ENCODE measurements at places on chromosomes 5 and 9.

GRCh38 chr9:90105773-90106172 is 501.0 kb downstream of the GADD45G start:
- H3K27ac ChIP-seq: no peak overlapping the region
- H3K27me3 ChIP-seq: 0 out of 2 replicates have a peak, but pooled peaks cover 9% of the 10 kb centered on the region
- H3K36me3 ChIP-seq: no peaks in the 10 kb centered on the region
- peaks cover 7% of the 10 kb centered on the region for H3K4me1 ChIP-seq

DNA sequence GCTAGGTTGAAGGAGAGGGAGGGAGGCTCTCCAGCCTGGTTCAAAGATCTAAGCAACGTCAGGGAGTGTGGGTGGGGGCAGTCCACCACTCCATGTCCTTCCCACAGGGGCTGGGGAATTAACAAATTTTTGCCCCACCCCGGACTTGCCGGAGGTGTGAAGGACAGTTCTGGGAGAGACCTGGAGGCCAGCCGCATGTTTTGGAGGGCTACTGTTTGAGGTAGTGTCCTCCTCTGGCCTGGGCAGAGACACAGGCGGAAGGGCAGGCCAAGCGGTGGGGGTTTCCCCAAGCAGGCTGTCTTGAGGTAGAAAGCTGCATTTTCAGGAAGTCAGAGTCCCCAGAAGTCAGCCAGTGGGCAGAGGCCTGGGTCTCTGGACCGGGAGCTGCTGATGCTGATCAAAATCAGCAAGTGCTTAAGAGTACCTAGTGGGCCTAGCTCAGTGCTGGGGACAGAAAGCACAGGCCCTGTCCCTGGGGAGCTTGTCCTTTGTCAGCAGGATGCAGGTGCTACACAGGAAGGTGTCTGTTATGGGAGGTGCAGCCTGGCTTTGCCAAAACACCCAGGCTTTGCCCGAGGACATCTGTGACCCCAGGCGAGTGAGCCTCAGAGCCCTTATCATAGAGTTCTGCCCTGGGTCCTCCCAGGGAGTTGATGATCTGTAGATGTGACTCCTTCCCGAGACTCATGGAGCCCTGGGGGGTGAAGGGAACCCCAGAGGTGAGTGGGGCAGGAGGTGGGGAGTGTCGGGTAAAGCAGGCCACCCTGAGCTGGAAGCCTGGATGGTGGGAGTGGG is 18.5 kb downstream of the JADE2 start:
- H3K4me1 ChIP-seq: no peaks in the 10 kb centered on the region
- DNase-seq: no peak
- H3K27me3 ChIP-seq: no peaks in the 10 kb centered on the region
- H3K27ac ChIP-seq: no peak overlapping the region

DNA sequence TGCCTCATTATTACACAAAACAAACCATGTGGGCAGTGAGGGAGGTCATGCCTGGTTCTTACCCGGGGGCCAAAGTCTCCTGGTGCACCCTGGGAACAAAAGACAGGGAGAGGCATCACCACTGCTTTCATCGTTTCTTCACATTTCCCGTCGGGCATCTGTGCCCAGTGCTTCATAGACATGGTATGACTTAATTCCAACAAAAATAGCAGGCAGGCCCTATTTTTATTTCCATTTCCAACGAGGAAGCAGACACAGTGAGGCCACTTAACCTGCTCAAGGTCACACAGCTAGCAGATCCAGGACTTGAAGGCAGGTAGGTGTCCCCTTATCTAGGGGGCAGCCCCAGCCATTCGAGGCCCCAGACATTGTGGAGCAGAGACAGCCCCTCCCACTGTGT is 34.6 kb upstream of the PHYKPL start:
- no peaks in the 10 kb centered on the region for H3K27me3 ChIP-seq
- H3K36me3 ChIP-seq: no peaks in the 10 kb centered on the region
- no peaks in the 10 kb centered on the region for H3K4me1 ChIP-seq
- H3K4me3 ChIP-seq: no peak overlapping the region
- H3K27ac ChIP-seq: no peak overlapping the region

- H3K27ac ChIP-seq: no peak overlapping the region
- DNase-seq: no peak
- H3K4me1 ChIP-seq: peaks cover 9% of the 10 kb centered on the region
- H3K27me3 ChIP-seq: no peaks in the 10 kb centered on the region
- H3K36me3 ChIP-seq: no peaks in the 10 kb centered on the region
Observed at GRCh38 chr5:38783011-38783561, 62.7 kb upstream of the OSMR start.

DNA sequence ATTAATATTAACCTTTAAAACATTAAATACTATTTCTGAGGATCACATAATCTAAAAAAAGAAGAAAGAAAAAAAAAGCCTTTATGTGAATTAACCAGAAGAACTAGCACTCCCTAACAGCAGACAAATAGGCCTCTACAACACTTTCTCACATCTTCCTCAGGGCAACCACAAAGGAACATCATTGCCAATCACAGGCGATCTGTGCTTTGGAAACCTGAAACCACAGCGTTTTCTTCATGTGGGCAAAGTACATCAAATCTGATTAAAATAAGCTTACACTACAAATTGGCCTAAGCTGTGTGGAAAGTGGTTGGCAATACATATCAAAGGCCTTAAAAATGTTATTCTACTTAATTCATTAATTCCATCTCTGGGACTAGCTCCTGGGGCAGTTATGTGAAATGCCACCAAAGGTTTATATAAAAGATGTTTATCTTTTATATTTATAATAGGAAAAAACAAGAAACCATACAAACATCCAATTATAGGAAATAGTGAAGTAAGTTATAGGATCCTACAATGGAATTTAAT is 184.8 kb upstream of the TBCA start:
- DNase-seq: no peak
- no peaks in the 10 kb centered on the region for H3K36me3 ChIP-seq
- H3K4me3 ChIP-seq: no peak overlapping the region
- no peaks in the 10 kb centered on the region for H3K4me1 ChIP-seq

GRCh38 chr9:114674798-114675540 is 7.0 kb downstream of the TEX48 start:
- H3K27me3 ChIP-seq: no peaks in the 10 kb centered on the region
- H3K4me3 ChIP-seq: no peak overlapping the region
- no peak overlapping the region for H3K27ac ChIP-seq

- H3K36me3 ChIP-seq: no peaks in the 10 kb centered on the region
- no peak overlapping the region for H3K27ac ChIP-seq
- DNase-seq: no peak
- H3K27me3 ChIP-seq: no peaks in the 10 kb centered on the region
- H3K4me1 ChIP-seq: no peaks in the 10 kb centered on the region
- no peak overlapping the region for H3K4me3 ChIP-seq
Observed at GRCh38 chr5:100901821-100902341, 1.2 kb downstream of the ST8SIA4 start.

GRCh38 chr5:32805971-32806638 is 95.0 kb downstream of the NPR3 start:
- H3K4me1 ChIP-seq: no peaks in the 10 kb centered on the region
- no peak overlapping the region for H3K27ac ChIP-seq
- H3K4me3 ChIP-seq: no peak overlapping the region
- H3K36me3 ChIP-seq: no peaks in the 10 kb centered on the region

DNA sequence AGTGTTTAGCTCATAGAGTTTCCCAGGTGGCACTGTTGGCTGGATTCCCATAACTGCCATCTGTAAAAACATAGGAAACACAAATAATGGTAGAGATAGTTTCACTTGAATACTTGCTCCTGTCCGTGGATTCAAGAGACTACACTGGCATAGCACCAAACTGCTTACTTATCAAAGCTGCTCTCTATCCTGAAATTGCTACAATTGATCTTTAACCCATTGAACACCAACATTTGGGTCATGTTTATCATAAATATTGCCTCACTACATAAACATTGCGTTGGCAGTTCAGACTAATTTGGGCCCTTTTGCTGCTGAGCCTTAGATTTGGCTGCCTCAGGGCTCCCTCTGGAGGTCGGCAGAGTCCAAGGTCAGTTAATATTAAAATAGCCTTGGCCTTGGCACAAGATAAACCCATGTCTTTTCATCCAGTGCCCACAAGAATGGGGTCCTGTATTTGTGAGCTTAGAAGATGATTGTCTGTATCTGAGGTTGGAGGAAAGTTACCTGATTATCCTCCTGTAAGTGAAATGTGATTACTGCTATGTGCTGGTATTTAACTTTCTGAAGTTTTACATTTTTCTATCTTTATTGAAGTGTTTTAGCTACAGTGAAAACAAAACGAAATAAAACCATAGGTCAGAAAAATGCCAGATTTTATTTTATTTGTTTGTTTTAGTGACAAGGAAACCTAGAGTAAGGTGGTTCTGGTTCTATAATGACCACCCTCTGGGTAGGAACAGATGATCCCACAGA is 4.0 kb upstream of the RANBP3L start:
- H3K27ac ChIP-seq: no peak overlapping the region
- no peaks in the 10 kb centered on the region for H3K4me1 ChIP-seq
- H3K36me3 ChIP-seq: no peaks in the 10 kb centered on the region

DNA sequence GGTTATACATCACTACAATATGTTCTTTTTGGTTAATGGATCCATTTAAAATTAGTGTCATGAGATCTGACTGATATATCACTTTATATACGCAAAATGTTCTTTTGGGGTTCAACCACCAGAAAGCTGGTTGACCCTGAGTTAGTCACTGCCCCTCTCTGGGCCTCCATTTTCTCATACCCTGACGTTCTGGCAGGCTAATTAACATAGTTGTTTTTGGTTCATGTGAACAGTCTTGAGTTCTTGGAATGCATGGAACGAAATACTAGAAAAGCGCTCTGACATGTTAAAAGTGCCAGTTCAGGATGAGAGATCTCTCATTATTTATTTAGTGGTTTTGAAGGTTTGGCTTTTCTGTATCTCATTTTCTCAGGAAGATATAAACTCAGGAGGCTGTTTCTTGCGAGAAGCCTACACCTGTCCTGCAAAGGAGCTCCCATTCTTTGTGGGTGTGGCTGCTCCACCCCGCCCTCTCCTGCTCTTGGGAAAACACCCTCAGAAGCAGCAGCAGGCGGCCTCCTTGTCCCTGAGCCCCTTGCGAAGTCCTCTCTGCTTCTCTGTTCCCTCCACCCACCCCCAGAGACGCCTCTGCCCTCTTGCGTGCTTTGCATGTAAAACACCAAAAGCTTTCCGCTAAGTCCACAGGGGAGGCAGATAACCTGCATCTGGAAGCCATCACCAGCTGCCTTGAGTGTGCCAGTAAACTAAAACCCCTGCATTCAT is 302.4 kb upstream of the PANK3 start:
- peaks cover 57% of the 10 kb centered on the region for H3K27me3 ChIP-seq
- no peaks in the 10 kb centered on the region for H3K36me3 ChIP-seq
- no peaks in the 10 kb centered on the region for H3K4me1 ChIP-seq
- no peak overlapping the region for H3K27ac ChIP-seq
- DNase-seq: no peak

GRCh38 chr9:89254773-89255125 is 56.2 kb upstream of the CKS2 start:
- no peaks in the 10 kb centered on the region for H3K36me3 ChIP-seq
- no peaks in the 10 kb centered on the region for H3K4me1 ChIP-seq
- H3K27ac ChIP-seq: no peak overlapping the region
- no peak overlapping the region for H3K4me3 ChIP-seq
- no peaks in the 10 kb centered on the region for H3K27me3 ChIP-seq

GRCh38 chr5:180090769-180091546 is 19.4 kb upstream of the RNF130 start:
- H3K27ac ChIP-seq: no peak overlapping the region
- peaks cover 15% of the 10 kb centered on the region for H3K4me1 ChIP-seq
- H3K27me3 ChIP-seq: no peaks in the 10 kb centered on the region
- DNase-seq: peak; percentile 64
- peak overlapping the region; percentile 22 for H3K4me3 ChIP-seq
- no peaks in the 10 kb centered on the region for H3K36me3 ChIP-seq

- no peaks in the 10 kb centered on the region for H3K36me3 ChIP-seq
- no peak overlapping the region for H3K27ac ChIP-seq
- peaks cover 14% of the 10 kb centered on the region for H3K4me1 ChIP-seq
Observed at GRCh38 chr5:432201-432927, 10.6 kb upstream of the EXOC3 start.

DNA sequence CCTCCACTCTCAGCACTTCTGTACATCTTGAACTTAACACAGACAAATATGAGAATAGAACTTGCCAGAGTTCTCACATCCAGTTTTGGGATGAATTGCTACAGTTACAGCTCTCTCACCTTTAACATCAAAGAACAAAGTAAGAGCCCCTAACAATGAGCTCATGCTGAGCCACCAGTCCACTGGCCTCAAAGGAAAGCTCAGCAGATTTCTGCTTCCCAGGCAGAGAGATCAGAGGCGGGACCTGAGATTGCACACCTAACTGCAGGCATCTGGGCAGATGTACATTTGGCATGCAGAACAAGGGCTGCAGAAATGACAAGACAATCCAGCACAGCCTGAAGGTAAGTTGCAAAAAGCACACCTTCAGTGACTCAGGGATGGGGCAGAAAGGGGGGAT is 300.9 kb downstream of the MRPS30 start:
- H3K27ac ChIP-seq: no peak overlapping the region
- no peak for DNase-seq
- H3K4me1 ChIP-seq: peaks cover 4% of the 10 kb centered on the region
- no peak overlapping the region for H3K4me3 ChIP-seq
- H3K36me3 ChIP-seq: no peaks in the 10 kb centered on the region
- H3K27me3 ChIP-seq: no peaks in the 10 kb centered on the region

GRCh38 chr9:19481971-19482404 is 73.2 kb downstream of the ACER2 start:
- H3K36me3 ChIP-seq: no peaks in the 10 kb centered on the region
- H3K4me1 ChIP-seq: no peaks in the 10 kb centered on the region
- no peak overlapping the region for H3K4me3 ChIP-seq
- peaks cover 5% of the 10 kb centered on the region for H3K27me3 ChIP-seq

DNA sequence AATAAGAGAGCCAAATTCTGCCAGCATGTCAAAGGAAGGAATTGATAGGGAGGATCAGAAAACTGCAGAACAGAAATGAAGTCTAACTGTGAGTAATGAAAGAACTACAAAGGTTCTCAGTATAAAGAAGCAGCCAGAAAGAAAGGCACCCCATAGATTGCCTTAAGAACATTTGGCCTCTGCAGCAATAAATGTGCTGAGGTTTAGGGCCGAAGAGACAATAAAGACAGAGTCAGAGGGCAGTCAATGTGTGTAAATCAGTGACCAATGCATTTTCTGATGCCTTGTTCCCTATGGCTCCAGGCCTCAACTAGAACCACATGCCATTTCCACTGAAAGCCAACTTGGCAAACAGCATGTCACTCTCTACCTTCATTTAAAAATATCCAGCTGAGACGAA is 281.0 kb downstream of the HINT1 start:
- no peaks in the 10 kb centered on the region for H3K27me3 ChIP-seq
- no peak for DNase-seq
- H3K4me3 ChIP-seq: no peak overlapping the region
- no peaks in the 10 kb centered on the region for H3K36me3 ChIP-seq

- DNase-seq: no peak
- H3K27ac ChIP-seq: no peak overlapping the region
- H3K36me3 ChIP-seq: no peaks in the 10 kb centered on the region
- no peak overlapping the region for H3K4me3 ChIP-seq
- no peaks in the 10 kb centered on the region for H3K27me3 ChIP-seq
Observed at GRCh38 chr9:77521091-77521490, 127.0 kb downstream of the GNA14 start.

Measured in HCT116 (cell line).